ENCODE measurements at places on chromosomes 16 and 17. TPM values are rescaled to one million over a fixed set of nuclear protein-coding genes. Genes with fewer than 3 reads are reported as not detected.

GRCh38 chr17:55584055-55584685 is 72.9 kb upstream of the SMIM36 start:
- no peak for DNase-seq

The TP53TG3F gene
- total RNA-seq, result not detected

DNA sequence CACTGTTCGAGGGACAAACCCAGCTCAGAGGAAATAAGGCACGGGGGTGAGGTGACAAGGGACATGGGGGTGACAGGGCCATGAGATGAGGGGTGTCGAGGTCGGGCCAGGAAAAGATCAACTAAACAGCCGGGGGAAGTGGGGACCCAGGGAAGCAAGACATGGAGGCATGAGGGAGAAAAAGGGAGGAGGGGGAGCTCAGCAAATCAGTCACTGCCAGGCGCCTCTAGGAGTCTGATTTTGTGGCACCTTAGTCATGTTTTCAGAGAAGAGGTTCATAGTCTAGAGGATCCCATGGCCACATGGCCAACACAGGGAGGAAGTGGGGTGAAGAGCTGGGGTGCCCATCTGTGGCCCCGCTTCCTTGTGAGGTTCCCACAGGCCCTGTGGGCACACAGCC is 814.5 kb downstream of the KCNJ18 start:
- no peak for DNase-seq

The LGALS9B gene
- not detected for total RNA-seq

DNA sequence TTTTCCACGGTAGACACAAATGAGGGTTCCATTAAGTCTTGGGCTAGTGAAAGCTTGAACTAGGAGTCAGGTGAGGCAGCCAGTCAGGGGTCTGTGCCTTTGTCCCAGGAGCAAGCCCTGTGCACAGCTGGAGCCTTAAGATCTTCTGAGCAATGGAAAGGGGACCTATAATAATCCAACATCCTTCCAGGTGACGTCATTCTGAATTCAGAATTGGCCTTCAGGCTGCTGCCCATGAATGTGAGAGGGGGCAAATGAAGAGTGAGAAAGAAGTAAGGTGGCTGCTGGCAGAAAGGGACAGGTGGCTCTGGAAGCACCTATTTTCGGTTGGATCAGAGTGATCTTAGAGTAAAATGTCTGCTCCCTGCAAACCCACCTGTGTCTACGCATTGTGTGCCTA is 488.1 kb upstream of the CDH5 start:
- DNase-seq, result no peak

- DNase-seq, result no peak
Measured at GRCh38 chr17:75570034-75570676, 17.4 kb upstream of the MYO15B start.

GRCh38 chr16:24075931-24076716 is 180.0 kb upstream of the CACNG3 start:
- no peak for DNase-seq

GRCh38 chr17:7204336-7204735 is 15.3 kb downstream of the DLG4 start:
- DNase-seq, result no peak

DNA sequence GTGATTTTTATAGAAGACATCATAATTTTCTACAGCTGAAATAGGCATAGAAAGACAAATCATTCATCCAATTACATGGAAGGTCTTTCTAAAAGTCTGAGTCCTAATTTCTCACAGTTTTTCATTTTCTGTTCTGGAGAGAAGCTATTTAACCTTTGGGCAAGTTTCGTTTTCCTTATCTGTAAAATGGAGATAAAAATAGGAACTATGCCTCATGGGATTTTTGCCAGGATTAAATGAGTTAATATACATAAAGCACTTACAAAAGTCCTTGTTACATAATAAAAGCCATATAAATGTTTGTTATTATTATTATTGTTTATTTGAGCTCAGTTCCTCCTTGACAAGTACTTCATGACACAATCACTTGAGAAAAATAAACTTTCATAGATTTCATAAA is 121.4 kb downstream of the SKAP1 start:
- no peak for DNase-seq

The MPP3 gene
- 43.0 TPM for total RNA-seq

The LRRC46 gene
- total RNA-seq, result 0.30 TPM

- no peak for DNase-seq
Measured at GRCh38 chr16:80889779-80890359, 85.5 kb upstream of the CDYL2 start.

- no peak for DNase-seq
Measured at GRCh38 chr16:68764862-68765261, 27.8 kb downstream of the CDH1 start.

The AGRP gene
- not detected for total RNA-seq

DNA sequence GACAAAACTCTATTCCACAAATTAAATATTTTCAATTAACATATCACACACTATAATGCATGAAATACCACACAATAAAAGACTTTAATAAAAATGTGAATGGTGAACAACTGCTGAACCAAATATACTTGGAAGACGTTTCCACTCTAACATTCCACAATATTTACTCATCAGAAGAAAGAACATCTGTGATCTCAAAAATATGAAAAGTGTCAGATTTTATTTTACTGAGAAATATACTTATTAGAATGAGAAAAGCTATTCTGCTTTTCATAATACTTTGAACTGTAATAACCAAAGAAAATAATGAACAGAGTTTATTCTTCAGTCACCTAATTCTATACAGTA is 181.8 kb upstream of the AXIN2 start:
- no peak for DNase-seq

DNA sequence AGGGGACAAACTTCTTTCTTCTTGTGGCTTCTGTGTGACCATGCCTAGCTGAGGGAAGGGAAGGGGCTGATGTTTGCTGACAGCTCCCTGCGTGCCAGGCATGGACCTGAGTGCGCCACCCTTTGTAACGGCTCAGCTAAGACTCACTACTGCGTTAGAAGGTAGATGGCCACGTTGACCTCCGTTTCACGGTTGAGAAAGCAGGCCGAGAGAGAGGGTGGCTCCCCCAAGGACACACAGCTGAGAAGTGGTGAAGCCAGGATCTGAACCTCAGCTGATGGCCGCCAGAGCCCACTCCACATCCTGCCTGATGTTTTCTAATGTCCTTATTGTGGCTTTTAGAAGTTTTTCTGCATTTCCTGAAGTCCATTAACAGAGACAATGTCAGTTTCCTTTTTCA is 45.1 kb downstream of the RGS9 start:
- DNase-seq, result no peak

The TEX14 gene
- total RNA-seq, result 0.30 TPM

DNA sequence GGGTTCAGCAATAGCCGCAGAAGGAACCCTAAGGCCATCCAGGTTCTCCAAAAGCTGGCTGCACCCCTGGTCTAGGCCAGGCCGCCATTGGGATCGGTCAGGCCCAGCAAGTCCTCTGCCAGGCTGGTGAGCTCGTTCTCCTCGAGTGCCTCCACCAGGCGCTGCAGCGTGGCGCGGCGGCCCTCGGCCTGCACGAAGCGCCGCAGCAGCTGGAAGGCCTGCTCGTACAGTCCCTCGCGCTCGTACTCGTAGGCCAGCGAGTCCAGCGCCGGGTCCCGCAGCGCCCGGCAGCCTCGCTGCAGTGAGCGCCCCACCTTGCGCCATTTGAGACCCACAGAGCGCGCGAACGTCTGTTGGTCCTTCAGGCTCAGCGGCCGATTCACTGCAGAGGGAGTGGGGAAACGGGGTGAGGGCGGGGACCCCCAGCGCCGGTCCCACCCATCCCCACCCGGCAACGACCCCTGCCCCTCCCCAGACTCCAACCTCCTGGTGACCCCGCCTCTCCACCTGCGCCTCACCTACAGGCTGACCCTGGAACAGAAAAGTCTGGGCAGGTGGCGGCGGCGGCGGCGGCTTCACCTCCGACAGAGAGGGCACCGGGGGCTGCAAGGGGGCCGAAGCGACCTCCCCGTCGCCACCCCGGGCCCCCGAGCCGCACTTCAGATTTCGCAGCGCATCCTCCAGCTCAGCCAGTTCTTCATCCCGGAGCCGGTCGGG is 3.9 kb upstream of the B3GNT9 start:
- no peak for DNase-seq

The NPIPA3 gene
- total RNA-seq, result 1.4 TPM

The PRMT7 gene
- 28.9 TPM for total RNA-seq

Data from Right ventricle myocardium inferior (tissue), 1 donor.